Astrocyte of the hippocampus (primary cell): ENCODE measurements at places on chromosomes 4 and X.

DNA sequence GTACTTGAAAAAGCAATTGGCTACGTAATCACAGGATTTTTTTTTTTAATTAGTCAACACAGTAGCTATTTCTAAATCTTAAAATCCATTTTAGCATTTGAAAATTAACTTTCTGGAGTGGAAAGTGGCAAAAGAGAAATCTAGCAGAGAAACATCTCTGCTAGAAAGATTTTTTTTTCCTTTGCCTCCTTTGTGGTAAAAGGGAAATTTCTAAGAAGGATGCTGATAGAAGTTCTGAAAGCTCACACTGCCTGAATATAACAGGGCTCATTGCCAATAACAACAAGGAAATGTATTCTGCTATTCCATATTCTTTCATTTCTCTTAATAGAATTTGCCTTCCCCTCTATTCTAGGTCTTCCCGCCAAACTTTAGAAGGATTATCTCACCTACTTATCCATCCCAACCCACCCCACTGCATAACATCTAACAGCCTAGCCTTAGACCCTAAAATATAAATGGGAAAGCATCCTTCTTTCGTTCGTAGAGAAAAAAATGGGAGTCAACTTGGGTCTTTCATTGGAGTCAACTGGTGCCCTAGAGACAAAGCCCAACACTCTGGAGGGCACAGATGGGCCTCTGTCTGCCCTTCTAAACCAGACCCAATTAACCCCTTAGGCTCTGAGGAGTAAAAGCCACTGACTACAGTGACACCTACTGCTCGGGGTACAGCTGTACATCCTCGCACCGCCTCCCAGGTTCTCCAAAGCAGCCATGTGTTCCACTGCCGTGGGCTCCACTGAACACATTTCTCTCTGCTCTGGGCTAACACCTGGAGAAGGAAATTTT is 103.9 kb downstream of the MAML3 start:
- peak; percentile 49 for DNase-seq

DNA sequence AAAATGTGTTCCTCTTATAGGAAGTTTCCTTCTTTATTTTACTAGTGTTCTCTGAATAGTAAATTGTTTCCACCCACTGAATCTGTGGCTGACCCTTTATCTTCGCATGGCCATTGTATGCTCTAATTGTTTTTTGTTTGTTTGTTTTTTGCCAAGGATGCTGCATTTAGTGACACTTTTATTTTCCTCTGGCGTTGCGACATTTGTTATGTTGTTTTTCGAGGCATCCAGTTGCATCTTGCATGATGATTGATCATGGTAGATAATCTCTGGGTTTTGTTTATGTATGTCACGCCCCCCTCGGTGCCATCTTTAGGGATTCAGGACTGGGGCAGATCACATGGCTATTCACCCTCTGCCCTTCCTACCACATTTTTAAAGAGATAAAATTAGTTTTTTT is 2.2 kb downstream of the NMU start:
- DNase-seq, result no peak

DNA sequence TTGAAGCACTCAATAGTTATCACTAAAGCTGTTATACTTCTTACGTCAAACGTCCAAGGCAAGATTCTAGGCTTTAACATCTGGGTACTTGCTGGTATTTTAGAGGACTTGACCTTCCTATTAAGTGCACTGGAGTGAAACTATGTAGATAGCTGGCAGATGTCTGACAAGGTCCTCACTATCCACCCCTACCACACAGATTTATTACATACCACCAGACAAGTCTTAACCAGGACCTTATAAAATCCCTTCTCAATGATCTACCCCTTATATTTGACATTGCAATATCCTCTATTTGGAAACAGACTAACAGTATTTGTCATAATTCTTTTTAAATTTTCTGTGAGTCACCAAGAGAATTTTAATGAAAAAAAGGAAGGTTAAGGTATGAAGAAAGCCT is 78.8 kb downstream of the PDGFC start:
- DNase-seq, result no peak

- peak; percentile 68 for DNase-seq
Observed at GRCh38 chrX:97898798-97899197, 1015.1 kb downstream of the RPA4 start.

DNA sequence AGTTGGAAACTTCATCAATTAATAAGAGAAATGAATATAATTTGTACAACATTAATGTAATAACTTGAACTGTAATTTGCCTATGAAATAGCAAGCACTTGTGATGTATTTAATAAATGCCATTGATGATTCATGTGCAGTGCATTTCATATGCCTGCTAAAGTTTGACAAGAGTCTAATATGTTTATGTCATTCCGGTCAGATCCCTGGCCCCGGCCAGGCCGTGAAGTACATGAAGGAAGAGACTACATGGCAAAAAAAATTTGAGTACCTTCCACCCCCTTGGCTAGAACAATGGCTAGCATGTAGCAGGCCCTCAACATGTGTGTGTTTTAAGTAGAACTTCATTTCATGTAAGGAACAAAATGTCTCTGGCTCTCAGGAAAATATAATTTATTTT is 161.3 kb downstream of the ATP10D start:
- DNase-seq, result no peak

- DNase-seq, result no peak
Observed at GRCh38 chr4:186298031-186298647, 32.1 kb downstream of the F11 start.

DNA sequence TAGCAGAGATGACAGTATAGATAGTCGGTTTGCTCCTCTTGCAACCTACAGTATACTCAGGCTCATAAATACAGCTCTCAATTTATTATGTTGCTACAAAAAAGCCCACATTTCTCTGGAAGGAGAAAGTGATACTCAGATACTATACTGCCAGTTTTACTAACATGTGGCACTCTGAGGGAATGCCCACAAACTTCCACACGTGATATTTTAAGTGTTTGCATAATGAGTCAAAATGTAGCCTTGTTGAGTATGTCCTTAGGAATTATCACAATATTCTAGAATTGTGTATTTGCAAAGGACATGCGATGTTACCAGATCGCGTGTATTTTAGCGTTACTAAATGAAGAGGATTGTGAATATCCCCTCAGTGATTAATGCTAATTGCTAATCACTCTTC is 929.1 kb downstream of the STIM2 start:
- no peak for DNase-seq

- DNase-seq, result no peak
Observed at GRCh38 chrX:135437867-135438733, 16.4 kb downstream of the SMIM10L2A start.

GRCh38 chrX:140432346-140433175 is 72.3 kb downstream of the SOX3 start:
- peak; percentile 67 for DNase-seq

- DNase-seq, result no peak
Observed at GRCh38 chr4:147864607-147865006, 132.7 kb downstream of the ARHGAP10 start.

DNA sequence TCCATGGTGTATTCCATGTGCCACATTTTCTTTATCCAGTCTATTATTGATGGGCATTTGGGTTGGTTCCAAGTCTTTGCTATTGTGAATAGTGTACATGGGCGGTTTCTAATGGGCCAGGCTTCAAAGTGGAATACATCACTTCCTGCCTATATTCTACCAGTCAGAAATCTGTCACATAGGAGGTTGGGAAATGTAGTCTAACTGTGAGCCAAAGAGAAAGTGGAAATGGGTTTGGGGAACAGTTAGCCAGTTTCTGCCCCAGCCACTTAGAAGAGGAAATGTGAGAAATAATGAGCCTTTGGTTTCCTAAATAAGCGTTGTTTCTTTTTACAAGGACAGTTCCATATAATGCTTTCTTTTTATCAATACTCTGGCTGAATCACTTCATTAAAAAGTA is 85.1 kb upstream of the AP1S2 start:
- DNase-seq, result no peak

- no peak for DNase-seq
Observed at GRCh38 chr4:105472871-105473323, 965 bp downstream of the PPA2 start.

GRCh38 chrX:15474028-15474427 is 19.1 kb downstream of the PIR start:
- DNase-seq, result no peak

DNA sequence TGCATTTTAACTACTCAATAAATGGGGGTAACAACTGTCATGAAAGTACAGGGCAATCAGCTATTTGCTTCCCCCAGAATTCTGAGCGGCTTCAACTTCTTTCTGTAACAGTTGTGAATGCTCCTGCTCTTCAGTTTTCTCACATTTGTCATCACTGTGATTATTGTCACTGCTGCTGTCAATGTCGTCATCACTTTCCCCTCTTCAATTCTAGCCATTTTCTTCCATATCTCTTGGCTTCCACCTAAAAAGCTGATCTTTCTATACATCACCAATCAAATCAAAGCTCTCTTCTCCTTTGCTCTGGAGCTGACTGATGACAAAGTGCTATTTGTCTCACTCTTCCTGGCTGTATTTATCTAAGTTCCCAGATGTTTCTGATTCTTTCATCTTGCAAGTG is 125.6 kb downstream of the COMMD8 start:
- no peak for DNase-seq

GRCh38 chrX:7389576-7389975 is 241.6 kb upstream of the PUDP start:
- DNase-seq, result no peak

DNA sequence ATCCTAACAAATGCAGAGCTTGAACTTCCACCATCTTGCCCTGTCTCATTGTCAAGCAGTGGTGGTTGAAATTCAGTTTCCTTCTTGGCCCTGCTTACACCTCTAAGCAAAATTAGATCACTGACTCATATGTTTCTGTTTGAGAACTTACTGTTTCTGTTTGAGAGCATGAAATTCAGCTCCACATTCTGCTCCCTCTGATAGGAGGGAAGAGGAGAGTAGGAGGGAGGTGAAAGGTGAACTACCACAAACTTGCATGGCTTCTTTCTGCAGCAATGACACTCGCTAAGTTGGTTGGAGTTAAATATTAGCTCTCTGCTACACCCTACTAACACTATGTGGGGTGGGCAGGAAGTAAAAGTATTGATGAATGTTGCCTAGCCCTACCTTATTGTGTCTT is 117.8 kb upstream of the EDA2R start:
- no peak for DNase-seq

- DNase-seq, result no peak
Observed at GRCh38 chr4:107902715-107903114, 28.6 kb upstream of the CYP2U1 start.

DNA sequence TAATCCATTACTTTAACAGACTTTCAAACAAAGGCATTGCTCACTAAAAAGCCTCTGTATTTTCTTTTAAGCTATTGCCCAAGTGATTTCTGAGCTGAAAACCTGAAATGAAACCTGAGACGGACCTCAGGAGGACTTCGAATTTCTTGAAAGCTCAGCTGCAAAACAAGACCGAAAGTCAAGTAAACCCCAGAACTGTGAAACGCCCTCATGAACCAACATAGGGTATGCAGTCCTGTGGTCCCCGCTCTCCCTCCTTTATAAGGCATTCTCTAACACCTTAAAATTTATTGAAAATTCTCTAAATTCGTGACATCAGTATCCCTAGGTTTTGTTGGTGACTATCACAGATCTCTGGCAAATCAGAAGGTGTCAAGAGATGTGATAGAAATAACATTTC is 91.8 kb downstream of the SHISA3 start:
- DNase-seq, result no peak

DNA sequence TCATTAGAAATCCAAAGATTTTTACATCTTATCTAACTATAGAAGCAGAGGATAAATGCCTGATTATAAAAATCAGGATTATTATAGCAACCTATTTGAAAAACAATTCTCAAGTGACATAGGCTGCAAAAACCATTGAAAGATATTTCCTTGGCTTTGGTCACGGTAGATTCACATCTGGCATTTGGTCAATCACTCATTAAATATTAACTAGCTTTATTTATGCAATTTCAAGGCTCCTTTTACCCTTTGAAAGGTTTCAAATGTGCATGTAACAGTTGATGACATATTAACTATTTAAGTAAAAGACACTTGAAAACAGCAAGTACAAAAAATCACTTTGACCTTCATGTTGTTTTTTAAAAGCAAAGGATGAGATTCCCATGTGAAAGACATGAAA is 98.1 kb downstream of the MMRN1 start:
- no peak for DNase-seq

GRCh38 chr4:184406958-184407391 is 67.4 kb downstream of the IRF2 start:
- DNase-seq, result no peak

- DNase-seq, result peak; percentile 46
Observed at GRCh38 chr4:168744021-168744420, 247.2 kb downstream of the PALLD start.

DNA sequence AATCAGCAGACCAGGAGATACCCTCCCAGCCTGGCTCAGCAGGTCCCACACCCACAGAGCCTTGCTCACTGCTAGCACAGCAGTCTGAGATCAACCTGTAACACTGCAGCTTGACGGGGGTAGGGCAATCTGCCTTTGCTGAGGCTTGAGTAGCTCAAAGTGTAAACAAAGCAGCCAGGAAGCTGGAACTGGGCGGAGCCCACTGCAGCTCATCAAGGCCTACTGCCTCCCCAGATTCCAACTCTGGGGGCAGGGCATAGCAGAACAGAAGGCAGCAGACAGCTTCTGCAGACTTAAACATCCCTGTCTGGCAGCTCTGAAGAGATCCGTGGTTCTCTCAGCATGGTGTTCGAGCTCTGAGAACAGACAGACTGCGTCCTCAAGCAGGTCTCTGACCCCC is 15.1 kb upstream of the GABRA2 start:
- no peak for DNase-seq

GRCh38 chr4:16693641-16694040 is 204.8 kb downstream of the LDB2 start:
- peak; percentile 32 for DNase-seq

DNA sequence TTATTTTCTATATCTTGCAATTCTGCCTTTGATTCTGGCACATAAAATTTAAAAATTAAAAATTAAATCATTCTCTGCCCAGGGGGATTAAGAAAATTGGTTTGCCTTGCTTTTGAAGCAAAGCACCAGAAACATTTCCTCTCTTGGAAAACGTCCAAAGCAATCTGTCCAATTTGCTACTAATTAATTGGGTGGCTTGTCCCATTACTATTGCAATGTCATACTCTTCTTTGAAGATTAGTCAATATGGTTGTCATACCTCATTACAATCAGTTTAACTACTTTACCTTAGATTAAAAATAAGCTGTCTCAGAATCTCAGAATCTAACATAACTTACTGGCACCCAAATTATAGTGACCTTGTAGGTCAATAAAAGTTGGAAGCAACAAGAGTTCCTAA is 208.8 kb downstream of the TMA16 start:
- no peak for DNase-seq

DNA sequence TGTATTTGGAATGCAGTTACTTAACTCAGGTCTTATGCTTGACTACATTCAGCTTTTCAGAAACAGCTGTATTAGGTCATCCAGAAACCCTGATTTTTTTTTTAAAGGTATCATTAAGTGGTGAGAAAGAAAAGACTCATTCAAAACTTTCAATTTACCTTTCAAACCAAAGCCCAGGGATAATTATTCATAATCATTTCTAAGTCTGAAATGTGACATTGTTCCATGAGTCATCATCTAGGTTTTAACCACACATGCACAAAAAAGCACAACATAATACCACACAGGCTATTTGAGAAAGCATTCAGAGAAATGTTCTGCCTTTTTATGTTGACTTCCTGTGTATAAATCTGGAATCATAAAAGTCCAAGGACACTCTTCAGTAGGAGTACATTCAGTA is 288.2 kb downstream of the IL1RAPL2 start:
- peak; percentile 21 for DNase-seq

GRCh38 chr4:89142691-89143669 is 31.6 kb downstream of the TIGD2 start:
- DNase-seq, result no peak

GRCh38 chr4:27934871-27935270 is 1074.2 kb downstream of the STIM2 start:
- no peak for DNase-seq
